ENCODE measurements at places on chromosomes 12 and 14. TPM values are rescaled to one million over a fixed set of nuclear protein-coding genes. Genes with fewer than 3 reads are reported as not detected.

- DNase-seq: peak; percentile 75
Measured at GRCh38 chr14:101721951-101722661, 39.4 kb upstream of the PPP2R5C start.

The GPR135 gene
- 0.91 TPM for total RNA-seq

DNA sequence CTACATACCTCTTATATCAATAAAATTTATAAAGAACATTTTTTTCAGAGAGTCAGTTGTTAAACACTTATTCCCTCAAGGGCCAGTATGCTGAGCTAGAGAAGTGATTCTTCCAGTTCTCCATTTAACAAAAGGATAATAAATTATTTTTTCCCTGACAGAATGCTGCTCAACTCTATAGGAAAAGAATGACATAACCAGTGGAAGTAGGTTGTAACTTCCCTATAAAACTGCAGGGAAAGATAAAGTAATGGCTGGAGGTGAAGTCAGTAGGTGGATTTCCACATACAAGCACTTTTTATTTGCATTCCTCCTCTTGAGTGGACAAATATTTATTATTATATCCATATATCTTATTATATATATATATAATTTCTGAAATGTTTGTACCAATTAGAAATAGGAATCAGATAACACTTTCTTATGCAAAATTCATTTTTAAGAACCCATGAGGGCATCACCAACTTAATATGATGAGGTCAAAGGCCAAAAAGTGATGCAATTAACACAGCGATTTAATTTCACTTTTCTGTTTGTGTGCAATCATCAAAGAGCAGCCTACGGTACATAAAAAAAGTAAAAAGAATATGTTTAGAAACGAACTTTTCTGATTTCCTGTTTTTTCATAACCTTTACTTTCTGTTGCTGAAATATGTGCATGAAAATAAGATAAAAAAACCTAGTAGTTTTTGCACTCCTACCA, 175.3 kb downstream of the PRKD1 start:
- DNase-seq: no peak

DNA sequence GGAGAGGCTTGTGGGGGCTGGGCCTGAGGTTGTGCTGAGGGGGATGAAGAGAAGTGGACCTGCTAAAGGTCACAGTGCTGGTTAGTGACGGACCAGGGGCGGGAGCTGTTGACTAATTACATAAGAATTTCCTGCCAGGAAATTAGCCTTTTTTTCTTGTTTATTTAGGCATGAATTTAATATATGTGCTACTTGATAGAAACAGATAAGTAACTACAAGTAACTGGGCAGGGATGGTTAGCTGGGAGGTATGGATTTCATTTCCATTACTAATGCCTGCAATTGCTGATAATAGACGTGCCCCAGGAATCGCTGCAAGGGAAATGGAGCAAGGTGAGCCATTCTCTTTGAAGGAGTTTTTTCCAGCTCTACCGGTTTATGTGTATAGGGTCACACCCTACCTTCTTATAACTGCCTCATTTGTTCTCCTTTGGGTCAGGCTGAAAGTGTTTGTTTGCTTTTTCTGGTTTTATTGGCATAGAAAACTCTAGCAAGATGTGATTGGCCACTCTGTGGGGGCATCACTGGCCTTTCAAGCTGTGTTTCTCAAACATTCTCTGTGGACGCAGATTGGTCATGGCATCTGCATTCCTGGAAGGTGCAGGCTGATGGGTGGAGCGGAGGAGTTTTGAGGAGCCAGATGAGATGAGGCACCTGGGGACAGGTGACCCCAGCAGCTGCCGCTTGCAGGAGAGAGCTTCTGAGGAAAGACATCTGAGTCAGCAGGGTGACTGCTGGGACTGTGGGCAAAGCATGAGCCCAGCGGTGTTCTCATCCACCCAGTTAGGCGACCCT, 19.0 kb upstream of the GPRC5A start:
- DNase-seq: no peak

DNA sequence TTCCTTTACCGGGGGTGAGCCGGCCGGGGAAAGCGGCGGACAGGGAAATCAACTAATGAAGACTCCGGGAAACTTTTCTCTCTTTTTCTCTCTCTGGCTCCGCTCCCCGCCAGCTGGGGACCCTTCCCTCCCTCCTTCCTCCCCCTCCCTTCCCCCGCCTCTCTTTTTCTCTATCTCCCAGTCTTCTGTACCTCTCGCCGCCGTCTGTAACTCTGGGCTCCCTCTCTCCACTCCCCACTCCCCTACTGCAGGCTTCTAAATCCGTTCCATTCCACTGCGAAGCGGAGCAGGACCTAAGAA, 6.9 kb upstream of the HOXC11 start:
- no peak for DNase-seq

- peak; percentile 67 for DNase-seq
Measured at GRCh38 chr14:99605299-99605961, 1.4 kb upstream of the CCDC85C start.

- DNase-seq: no peak
Measured at GRCh38 chr12:82523996-82524395, 162.7 kb upstream of the TMTC2 start.

The TEAD4 gene
- not detected for total RNA-seq

- DNase-seq: no peak
Measured at GRCh38 chr14:33390335-33390734, 451.7 kb downstream of the NPAS3 start.

GRCh38 chr12:53871367-53871766, 67.3 kb upstream of the HOXC13 start:
- no peak for DNase-seq

The CDKN3 gene
- total RNA-seq: 0.61 TPM

GRCh38 chr12:53064613-53065436, 14.4 kb downstream of the SPRYD3 start:
- DNase-seq: peak; percentile 0

The A2M gene
- not detected for total RNA-seq

The RNASE4 gene
- total RNA-seq: 0.38 TPM

GRCh38 chr12:118409834-118410233, 33.5 kb downstream of the SUDS3 start:
- DNase-seq: no peak

The VRK1 gene
- 41.0 TPM for total RNA-seq

The SLC10A1 gene
- total RNA-seq: not detected

The NGB gene
- not detected for total RNA-seq

DNA sequence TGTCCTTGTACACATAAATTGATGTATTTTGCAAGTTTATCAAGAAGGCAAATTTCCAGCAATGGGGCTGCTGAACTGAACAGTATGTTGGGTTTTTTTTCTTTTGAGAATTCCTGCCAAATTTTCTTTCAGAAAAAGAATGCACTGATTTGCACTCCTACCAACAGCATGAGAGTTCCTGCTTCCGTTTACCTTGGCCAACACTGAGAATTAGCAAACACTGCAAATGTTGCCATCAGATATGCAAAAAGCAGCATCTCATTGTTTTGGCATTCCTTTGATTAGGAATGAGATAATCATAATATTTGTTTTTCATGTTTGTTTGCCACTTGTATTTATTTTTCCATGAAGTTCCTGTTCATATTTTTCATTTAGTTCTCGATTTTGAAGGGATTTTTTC, 82.4 kb downstream of the RTN1 start:
- DNase-seq: no peak

The IL31 gene
- total RNA-seq: not detected

DNA sequence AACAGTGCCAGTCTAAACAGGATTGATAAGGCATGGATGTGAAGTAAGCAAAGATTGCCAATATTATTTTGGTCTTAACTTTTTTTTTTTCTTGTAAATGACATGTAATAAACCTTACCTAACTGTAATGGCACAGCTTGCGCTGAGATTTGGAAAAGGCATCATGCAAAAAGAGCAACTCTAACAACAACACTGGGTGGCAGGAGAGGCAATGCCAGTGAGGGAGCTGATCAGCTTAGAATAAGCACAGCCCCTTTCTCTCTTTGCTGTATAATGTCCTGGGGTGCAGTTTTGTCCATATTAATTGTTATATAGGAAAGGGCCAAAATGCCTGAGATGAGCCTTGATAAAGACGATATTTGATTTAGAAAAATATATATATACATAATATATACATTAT, 1589.7 kb upstream of the FLRT2 start:
- no peak for DNase-seq

DNA sequence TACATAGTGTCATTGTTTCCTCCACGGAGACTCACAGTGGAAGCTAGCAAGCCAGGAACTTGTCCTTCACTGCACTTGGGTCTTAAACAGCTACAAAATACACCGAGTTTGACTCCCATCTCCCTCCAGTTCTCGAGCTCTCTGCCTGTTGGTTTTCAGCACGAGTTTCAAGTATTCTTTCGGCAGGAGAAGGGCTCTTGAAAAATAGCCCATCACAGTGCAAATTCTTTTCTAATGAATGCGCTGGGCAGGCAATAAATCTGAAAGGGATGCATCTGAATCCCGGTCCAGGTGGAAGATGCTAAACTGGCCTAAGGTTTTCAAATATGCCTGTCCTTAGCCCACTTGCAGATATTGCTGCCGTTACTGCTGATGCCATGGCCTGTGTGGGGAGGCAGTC, 173.9 kb downstream of the CACNA1C start:
- DNase-seq: no peak

The GPR84 gene
- 0.27 TPM for total RNA-seq

DNA sequence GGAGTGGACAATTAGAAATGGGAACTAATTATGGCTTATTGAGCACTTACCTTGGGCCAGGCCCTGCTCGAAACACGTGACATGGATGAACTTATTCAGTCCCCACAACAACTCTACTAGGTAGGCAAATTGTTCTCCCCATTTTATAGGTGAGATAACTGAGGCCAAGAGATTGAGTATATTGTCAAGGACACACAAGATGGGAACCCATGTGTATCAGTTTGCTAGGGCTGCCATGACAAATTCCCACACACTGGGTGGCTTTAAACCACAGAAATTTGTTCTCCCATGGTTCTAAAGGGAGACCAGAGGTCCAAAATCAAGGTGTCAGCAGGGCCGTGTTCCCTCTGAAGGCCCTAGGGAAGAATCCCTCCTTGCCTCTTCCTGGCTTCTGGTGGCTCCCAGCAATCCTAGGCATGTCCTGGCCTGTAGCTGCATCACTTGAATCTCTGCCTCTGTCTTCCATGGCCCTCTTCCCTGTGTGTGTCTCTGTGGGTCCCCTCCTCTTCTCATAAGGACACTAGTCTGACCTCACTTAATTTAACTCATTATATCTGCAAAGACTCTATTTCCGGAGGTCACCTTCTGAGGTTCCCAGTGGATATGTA, 128.8 kb downstream of the CHST11 start:
- DNase-seq: no peak

The SVOP gene
- not detected for total RNA-seq

DNA sequence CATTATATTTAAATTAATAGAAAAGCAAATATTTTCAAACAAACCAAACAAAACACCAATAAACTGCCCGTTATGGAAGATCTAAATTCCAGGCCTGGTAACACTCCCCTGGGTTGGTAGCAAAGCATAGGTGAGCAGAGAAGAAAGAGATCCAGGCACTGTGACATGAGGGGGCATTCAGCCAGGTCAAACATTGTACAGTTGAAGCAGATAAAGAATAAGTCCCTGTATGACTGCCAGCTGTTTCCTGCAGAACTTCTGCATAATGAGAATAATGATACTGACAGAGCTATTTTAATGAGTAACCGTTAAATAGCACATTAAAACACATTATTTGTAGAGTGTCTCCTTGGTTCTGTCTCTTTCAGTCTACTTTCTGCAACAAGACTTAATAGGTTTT, 35.4 kb downstream of the SLC38A1 start:
- no peak for DNase-seq

- no peak for DNase-seq
Measured at GRCh38 chr14:71380271-71380670, 473.0 kb downstream of the PCNX1 start.

DNA sequence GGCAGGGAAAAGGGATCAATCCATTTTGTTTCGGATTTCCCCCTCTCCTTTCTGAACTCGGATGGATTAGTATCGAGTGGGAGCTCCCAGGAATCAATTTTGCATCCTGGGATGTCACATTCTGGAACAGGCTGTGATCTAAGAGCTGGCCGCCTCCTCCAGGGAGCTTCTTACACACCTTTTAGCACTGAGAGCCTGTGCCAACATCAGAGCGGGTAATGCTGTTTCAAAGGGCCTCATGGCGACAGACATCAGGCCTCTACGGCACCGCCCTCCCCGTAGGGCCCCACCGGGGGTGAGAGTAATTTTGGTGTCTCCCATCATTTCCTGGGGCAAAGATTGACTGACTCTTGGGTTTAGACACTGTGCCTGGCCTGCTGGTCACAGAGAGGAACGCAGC, 2.7 kb downstream of the GALNT9 start:
- DNase-seq: no peak

DNA sequence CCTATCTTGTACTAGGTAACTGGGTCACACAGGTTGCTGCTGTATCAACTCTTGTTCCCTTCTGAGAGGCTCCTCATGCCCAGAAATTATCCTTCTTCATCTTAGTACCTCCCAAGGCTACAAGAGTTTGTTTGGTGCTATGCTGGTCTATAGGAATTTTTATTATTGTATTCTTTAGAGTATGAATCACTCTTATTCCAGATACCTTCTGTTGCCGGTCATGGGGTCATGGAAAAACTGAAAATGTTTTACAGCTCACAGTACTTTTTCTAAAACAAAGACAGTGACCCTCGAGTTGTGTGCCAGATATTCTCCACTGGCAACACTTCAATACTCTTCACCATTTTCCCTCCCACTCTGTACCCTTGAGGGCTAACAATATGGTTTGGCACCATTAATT, 1598.0 kb upstream of the TMEM132C start:
- no peak for DNase-seq

GRCh38 chr12:106190581-106190980, 51.8 kb upstream of the NUAK1 start:
- no peak for DNase-seq

Measured in CD4-positive, alpha-beta T cell (primary cell).